Fibroblast of the aortic adventitia (primary cell): ENCODE measurements at places on chromosomes 13 and 19.

GRCh38 chr19:48186541-48186991 is 16.1 kb downstream of the ZSWIM9 start:
- DNase-seq, result no peak

DNA sequence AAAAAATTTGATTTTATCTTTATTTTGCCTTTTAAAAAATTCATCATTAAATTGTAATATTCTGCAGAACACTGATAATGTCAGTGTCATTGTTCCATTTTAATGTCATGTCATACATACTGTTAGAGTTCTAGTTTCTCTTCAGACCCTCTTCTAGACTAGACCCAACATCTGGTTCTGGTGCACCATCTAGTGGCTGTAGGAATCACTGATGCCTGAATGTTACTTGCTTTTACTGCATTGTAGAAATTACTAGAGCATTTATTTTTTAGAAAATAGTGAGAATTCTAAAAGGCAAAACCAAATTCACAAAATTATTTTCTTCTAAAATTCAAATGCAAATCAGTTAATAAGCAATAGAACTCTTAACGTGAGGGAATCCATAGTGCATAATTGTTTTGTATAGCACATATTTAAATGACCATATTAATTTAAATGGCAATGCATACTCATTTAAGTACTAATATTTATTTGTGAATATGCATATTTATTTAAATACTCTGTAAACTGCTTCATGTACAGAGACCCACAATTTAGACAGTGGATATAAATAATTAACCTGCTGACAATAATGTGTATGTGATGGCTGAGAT is 425.7 kb downstream of the KLF12 start:
- DNase-seq, result peak; percentile 82

DNA sequence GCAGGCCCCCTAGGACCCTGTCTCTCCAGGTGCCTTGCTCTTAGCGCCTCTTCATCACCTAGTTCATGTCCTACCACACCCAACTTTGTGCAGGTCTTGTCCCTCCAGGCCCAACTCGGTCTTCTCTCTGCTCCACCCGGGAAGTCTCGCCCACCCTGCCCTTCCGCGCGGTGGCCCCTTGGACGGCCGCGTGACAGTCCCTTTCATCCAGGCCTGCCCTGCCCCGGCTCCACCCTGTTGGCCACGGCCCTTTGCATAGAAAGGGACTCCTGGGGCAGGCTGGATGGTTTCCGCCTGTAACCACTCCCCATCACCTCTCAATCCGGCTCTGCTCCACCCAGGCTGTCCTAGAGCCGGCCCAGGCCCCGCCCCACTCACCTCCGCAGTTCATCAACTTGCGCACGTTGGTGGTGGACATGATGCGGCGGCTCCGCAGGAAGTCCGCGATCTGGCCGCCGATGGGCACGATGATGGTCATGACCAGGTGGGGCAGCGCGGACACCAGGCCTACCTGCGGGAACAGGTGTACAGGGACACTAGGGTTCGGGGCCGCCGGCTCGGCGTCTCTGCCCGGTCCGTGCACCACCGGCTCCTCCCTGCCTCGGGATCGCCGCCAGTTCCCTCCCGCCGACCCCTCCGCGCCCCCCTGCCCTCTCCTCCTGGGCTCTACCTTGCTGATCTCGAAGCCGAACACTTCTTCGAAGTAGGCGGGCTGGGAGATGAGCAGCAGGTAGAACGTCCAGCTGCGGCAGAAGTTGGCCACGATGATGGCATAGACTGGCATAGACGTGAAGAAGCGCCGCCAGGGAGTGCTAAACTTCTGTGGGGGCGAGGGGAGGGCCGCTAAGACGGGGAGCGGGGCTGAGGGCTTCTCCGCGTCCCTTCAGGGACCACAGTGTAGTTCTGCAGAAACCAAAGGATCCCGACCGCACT is 7.2 kb downstream of the GFY start:
- no peak for DNase-seq

- no peak for DNase-seq
Measured at GRCh38 chr19:16822648-16823047, 6.5 kb upstream of the SIN3B start.

GRCh38 chr19:48751845-48752495 is 471 bp downstream of the FUT1 start:
- no peak for DNase-seq

GRCh38 chr13:33367926-33368325 is 82.4 kb upstream of the STARD13 start:
- no peak for DNase-seq

- no peak for DNase-seq
Measured at GRCh38 chr13:25300861-25301346, 521 bp upstream of the NUP58 start.

DNA sequence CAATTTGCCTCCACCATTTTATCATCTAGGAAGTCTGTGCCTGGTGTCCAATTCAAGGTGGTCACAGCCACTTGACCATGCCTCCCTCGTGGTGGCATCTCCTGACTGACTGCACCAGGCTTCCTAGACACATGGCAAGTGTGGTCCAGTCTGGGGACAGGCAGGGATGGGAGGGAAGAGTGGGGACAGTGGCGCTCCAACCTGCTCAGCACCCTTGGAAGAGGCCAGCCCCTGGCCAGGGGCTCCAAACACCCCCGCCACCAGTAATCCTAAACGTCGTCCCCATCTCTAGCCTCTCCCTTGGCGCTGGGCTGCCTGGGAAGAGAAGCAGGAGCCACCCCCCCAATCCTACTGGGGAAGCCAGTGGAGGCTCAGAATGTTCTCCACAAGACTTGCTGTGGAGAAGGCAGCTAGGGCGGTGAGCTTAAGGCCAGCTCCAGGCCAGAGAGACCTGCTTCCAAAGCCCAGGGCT is 2.7 kb downstream of the RPL36 start:
- DNase-seq, result no peak

DNA sequence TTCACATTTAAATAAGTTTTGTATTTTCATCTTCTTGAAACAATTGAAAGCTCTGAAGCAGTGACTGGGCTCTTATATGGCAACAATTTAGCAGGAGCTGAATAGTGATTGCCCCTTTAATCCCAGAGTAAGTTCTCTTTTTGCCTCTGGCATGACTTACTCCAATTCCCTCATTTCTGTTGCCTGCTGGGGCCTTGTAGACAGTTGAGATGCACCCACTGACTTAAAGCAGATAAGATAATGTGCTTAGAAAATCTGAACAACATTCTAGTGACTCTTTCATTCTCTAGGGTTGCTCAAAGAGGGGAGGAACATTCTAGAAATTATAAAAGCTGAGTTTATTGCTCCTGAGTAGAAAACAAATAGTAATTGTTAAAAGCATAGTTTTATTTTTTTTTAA is 52.8 kb downstream of the AKAP11 start:
- DNase-seq, result no peak

DNA sequence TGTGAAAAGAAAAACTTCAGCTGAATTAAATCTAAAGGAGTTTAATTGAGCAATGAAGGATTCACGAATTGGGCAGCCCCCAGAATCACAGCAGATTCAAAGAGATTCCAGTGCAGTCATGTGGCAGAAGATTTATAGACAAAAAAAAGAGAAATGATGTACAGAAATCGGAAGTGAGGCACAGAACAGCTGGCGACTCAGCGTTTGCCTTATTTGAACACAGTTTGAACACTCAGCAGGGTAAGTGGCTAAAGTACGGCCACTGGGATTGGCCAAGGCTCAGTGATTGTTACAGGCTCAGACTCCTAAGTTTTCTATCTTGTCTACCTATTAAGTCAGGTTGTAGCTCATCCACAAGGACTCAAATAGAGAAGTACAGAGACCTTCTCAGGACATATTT is 11.6 kb upstream of the CFAP97D2 start:
- DNase-seq, result no peak

GRCh38 chr19:6048793-6049405 is 61.4 kb downstream of the RFX2 start:
- peak; percentile 83 for DNase-seq

DNA sequence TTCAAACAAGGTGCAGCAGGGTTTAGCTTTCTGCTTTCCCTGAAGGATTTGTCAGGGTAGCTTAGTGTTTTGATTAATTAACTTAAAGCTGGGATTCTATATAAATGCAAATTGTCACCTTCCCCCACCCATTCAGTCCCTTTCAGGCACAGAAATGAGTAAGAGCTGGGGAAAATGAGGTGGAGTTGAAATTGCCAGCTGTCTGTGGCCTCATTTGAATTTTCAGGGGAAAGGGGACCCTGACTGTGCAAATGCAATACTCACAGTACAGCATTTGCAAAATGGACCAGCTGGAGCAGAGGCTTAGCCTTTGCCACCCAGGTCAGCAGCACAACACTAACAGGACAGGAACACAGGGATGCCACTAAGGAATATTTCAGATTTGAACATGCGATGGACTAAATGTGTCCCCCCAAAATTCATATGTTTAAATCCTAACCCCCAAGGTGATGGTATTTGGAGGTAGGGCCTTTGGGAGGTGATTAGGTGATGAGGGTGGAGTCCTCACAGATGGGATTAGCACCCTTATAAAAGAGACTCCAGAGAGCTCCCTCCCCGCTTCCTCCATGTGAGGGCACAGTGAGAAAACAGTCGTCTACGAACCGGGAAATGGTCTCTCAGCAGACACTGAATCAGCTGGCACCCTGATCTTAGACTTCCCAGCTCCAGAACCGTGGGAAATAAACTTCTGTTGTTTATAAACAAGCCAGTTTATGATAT is 59.5 kb upstream of the CYSLTR2 start:
- no peak for DNase-seq

GRCh38 chr13:47111499-47111898 is 214.6 kb upstream of the HTR2A start:
- no peak for DNase-seq

GRCh38 chr13:80604098-80604497 is 263.2 kb upstream of the SPRY2 start:
- DNase-seq, result peak; percentile 37

DNA sequence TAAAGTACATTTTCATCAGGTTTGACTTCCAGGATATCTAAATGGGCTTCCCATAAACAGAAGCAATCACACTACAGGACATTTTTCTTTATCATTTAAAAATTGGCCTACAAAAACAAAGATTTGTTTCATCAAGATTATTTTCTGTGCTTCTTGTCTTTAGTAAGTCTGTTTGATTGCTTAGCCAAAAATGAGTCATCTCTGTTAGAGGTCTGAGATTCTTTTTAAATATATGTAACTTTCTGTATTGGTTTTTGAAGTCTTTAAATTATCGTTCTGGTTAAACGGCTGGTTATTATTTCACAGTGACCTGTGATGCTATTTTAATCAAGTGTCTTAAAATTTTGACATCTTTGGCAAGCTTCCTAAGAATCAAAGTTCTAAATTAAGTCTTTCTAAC is 62.7 kb downstream of the SLITRK1 start:
- DNase-seq, result peak; percentile 8

GRCh38 chr13:112071102-112071722 is 4.3 kb downstream of the SOX1 start:
- DNase-seq, result no peak

GRCh38 chr13:106326751-106327150 is 208.7 kb downstream of the EFNB2 start:
- DNase-seq, result no peak

DNA sequence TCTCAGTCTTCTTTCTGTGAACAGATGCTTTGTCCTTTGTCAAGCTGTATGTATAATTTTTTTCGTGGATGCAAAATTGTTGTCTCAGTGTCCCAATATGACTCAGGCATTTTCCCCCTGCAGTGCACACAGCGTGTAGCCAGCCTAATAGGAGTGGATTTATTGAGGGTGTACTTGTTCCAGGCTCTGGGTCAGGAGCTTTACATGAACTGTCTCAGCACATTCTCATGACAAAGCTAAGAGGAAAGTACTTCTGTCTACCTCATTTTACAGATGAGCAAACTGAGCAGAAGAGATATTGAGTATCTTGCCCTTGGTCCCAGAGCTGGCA is 50.8 kb downstream of the STK24 start:
- DNase-seq, result no peak

DNA sequence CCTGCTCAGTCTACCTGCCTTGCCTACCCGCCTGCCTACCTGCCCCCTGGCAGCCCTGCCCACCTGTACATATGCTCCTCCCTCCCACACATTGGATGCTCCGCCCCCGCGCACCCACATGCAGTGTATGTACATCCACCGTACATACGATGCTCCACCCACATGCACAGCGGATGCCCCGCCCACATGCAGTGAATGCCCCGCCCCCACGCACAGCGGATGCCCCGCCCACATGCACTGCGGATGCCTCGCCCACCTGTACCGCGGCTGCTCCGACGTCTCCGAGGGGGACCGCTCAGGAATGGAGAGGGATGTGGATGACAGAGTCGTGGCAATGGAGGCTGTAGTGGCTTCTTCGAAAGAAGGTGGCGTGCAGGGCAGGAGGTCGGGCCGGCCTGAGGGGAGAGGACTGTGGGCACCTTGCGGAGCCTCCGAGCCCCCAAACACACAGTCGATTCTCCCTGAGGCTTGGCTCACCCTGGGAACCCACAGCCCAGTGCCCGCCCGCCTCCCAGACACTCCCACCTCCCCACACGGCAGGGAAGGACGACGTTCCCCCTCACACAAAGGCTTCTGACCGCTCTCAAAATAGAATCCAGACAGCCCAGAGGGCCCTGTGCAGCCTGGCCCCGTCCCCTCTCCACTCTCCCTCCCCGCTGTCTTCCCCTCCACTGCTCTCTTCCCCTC is 16.5 kb upstream of the CACTIN start:
- no peak for DNase-seq

GRCh38 chr19:35155441-35155840 is 906 bp downstream of the FXYD5 start:
- no peak for DNase-seq

DNA sequence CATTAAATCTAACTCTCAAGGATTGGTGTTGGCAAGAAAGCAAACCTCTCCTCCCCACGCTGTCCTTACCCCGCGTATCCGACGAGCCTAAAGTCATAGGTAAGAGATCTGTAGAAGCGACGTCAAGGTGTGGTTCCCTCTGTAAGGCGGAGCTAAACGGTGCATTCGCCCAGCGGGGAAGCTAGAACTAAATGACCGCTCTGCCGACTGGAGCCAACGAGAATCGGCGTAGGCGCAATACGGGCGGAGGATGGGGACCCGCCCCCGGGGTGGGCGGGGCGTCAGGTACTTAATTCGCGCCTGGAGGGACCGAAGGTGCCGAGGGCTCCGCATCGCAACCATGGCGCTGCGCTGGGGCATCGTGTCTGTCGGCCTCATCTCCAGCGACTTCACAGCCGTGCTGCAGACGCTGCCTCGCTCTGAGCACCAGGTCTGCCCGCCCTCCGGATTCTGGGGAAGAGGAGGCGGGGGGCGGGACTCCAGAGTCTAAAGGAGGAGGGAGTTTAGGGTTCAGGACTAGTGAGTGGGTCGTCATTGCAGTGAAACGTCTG is at the start of gene DHDH:
TSS of gene DHDH (plus strand) at position 318 of the 551 bp plus-strand sequence. CDS start at position 341, 23 bp downstream.
- DNase-seq, result peak; percentile 30

DNA sequence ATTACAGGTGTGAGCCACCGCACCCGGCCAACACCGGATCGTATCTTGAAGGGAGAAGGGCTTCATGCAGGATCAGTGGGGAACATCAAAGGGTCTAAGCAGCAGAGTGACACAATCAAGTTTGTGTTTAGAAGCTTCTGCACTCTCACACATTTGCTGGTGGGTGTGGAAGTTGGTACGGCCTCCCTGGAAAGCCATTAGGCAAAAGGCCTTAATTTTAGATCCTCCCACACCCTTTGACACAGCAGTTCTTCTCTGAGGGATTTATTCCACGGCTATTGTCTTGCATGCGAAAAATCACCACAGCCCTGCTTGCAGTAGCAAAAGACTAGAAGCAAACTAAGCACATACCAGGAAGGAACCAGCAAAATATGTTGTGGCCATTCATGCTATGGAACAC is 18.3 kb upstream of the SLC1A5 start:
- DNase-seq, result no peak

GRCh38 chr19:14021474-14021873 is 6.5 kb upstream of the RLN3 start:
- DNase-seq, result no peak

GRCh38 chr19:42316223-42317211 is 3.4 kb downstream of the TMEM145 start:
- no peak for DNase-seq

- peak; percentile 80 for DNase-seq
Measured at GRCh38 chr13:30038884-30039283, 188.5 kb upstream of the UBL3 start.
